Mesothelial cell of epicardium (in vitro differentiated cells): ENCODE measurements at places on chromosomes 4 and X. TPM values are rescaled to one million over a fixed set of nuclear protein-coding genes. Genes with fewer than 3 reads are reported as not detected.

DNA sequence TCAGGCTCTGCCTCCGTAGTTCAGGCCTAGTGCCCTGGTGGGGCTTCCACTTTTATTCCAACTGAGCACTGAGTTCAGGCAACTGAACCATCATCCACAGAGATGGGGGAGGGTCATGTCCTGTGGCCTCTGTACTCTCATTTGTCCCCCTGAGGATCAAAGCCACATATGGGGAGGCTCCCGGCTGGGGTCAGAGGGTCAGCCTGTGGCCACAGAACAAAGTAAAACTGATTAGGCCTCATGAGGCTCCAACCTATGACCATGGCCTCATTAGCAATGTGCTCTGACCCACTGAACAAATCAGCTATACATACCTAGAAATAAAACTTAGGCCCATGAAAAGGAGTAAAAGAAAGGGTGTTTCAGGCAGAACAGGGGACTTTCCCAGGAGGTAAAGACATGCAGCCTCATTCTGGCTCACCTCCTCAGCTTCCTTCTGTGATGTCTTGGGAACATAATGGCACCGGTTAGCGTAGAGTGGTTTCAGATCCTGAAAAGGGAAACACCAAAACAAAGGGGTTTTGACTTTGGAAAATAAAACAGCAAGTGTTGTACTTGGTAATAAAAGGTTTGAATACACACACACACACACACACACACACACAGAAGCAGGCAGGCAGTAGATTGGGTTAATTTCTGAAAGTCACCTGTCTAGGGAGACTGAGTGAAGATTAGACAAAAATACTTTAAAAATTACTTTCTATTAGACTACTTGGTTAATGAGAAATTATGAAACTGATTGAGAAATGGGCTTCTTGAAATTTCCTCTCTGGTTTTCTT lies 24.3 kb downstream of the TMEM255A start:
- no peak for DNase-seq

- peak; percentile 66 for DNase-seq
Measured at GRCh38 chrX:8743126-8743732, 11.3 kb upstream of the ANOS1 start.

DNA sequence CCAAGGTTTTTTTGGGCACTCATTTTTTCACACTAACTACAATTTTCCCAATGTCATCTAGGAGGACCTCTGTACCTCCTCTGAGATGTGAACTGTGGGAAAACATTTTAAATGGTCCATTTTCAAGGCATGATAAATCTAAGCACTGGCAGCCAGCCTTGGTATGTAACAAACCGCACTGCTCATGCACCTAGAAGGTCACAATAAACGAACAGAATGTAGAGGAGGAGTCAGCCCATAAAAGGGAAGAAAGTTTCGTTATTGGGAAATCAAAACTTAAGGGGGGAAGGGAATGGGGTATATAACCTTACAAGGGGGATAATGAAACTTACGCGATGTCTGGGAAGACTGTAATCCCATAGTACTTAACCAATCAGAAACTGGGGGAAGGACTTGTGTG lies 16.4 kb downstream of the COX18 start:
- DNase-seq = no peak

DNA sequence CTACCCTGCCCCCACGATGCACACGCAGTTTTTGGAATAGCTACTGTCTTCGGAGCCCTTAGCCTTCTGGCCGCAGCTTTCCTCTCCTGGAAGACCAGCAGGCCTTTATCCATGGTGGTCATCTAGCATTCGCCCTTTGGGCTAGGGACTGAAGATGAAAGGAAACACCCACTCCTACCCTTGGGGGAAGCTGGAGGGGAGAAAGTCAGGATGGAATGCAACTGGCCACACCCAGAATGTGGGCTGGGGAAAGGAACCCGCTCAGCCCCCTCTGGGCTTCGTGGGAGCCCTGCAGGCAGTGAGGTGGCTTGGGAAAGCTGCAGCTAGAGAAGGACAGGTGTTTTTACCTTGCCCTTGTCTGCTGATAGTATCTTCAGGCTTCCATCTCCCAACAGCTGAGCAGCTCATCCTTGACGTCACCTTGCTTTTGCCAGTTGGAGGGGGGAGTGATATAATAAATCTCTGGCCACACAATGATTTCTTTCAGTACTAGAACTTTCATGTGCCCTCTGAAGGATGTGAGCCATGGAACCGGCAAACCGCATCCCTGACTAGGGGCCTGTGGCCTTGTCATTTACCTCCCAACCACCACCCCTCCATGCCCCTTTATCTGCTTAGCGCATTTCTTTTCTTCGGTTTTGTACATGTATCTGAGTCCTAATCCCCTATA lies 59.0 kb downstream of the ELF4 start:
- no peak for DNase-seq

The ODAPH gene
- 0.35 to 1.1 TPM (median 0.57 TPM) in 3 replicates for total RNA-seq

- DNase-seq = no peak
Measured at GRCh38 chrX:68650491-68650890, 3.0 kb downstream of the STARD8 start.

DNA sequence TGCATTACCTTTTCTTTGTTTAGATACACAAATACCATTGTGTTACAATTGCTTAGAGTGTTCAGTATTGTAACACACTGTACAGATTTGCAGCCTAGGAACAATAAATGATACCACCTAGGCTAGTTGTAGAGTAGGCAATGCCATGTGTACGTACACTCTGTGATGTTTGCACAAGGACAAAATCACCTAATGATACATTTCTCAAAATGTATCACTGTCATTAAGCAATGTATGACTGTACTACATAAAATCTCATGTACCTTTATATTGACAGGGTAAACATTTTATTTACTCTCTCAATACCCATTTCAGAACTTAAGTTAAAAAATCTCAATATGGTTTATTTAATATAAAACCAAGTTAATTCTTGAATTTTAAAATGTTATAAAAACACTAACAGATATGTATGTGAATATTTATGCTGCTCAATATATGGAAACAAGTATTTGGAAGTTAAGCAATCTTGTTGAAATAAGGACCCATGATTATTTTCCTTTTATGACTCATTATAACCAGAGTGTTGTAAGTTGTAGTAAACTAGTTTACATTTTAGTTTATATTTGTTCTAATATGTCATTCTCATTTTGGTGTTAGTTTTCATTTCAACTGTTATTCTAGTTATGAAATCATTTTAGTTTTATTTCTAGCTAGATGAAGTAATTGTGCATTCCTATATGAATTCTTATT lies 409.2 kb downstream of the TLL1 start:
- DNase-seq = no peak

GRCh38 chr4:98939892-98940298 lies 11.0 kb upstream of the EIF4E start:
- no peak for DNase-seq
